ENCODE measurements at places on chromosomes 3 and 15.

DNA sequence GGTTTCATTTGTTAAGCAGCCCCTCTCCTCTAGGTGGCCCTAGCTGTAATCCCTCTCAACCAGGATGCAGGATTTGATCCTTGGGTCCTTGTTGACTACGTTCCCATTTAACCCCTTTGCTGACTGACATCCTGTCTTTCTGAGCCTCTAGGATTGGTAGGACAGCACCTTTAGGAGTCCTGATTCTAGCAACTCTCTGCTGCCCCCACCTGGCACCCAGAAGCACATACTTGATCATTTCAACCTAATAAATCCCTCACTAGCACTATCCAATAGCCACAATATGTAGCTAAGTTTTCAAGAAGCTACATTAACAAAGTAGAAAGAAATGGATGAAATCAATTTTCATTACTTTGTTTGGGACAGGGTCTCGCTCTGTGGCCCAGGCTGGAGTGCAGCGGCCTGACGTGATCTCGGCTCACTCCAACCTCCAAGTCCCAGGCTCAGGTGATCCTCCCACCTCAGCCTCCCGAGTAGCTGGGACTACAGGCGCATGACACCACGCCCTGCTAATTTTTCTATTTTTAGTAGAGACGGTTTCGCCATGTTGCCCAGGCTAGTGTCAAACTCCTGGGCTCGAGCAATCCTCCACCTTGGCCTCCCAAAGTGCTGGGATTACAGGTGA is 28.3 kb downstream of the RSL24D1 start:
- peak; percentile 71 for DNase-seq

- DNase-seq: no peak
Observed at GRCh38 chr3:40715551-40715950, 190.8 kb downstream of the ZNF621 start.

- no peak for DNase-seq
Observed at GRCh38 chr3:63963496-63963895, 51.3 kb upstream of the SCAANT1 start.

GRCh38 chr3:98567666-98568270 is 25.6 kb downstream of the CPOX start:
- DNase-seq: no peak

GRCh38 chr15:85913461-85913860 is 118.7 kb upstream of the KLHL25 start:
- no peak for DNase-seq

DNA sequence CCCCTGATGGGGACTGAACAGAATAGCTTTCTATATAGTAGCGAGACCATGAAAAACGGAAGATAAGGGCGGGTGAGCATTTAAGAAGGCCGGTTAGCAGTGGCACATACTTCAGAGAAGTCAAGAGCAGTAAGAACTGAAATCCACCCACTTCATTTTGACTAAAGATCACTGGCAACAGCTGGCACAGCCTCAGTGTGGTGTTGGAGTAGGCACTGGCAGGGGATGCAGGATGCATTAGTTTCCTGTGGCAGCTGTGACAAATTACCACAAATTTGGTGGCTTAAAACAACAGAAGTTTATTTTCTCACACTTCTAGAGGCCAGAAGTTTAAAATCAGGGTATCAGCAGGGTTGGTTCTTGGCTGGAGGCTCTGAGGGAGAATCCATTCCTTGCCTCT is 176.5 kb downstream of the ADAMTSL3 start:
- DNase-seq: no peak

DNA sequence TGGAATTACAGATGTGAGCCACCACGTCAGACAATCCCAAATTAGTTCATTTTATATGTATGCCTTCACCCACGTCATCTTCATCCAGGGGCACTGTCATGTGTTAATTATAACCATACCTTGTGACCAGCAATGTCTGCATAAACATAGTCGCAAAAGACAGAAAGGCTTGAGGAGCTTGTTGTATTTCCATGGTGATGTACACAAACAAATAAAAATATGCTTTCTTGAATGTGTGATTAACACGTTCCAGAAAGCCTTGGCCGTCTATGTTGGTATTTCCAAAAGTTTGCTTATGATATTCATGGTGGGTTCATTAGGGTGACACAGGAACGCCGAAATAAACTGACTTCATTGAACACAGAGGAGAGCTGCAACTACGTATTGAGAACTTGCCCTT is 524.7 kb upstream of the ZNF717 start:
- no peak for DNase-seq

GRCh38 chr3:40292637-40293349 is 16.7 kb upstream of the EIF1B start:
- DNase-seq: no peak

GRCh38 chr3:136495213-136495612 is 245.1 kb downstream of the PCCB start:
- no peak for DNase-seq

DNA sequence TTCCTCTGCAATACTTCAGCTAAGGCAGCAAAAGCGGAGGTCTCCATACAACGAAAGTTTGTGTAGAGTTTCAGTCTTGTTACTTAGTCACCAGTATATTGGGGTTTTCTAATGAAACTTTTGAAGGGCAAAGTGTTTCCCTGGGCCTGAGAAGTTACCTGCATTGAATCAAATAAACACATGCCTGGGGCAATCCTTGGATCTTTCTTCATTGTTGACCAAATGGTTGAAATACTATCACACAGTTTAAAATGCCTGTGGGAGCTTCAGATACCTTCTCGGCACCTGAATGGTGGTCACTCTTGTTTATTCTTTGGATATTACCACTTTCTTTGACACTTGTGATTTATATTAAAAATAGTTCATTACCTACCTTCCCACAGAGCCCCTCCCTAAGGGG is 988 bp upstream of the CHSY1 start:
- DNase-seq: no peak

DNA sequence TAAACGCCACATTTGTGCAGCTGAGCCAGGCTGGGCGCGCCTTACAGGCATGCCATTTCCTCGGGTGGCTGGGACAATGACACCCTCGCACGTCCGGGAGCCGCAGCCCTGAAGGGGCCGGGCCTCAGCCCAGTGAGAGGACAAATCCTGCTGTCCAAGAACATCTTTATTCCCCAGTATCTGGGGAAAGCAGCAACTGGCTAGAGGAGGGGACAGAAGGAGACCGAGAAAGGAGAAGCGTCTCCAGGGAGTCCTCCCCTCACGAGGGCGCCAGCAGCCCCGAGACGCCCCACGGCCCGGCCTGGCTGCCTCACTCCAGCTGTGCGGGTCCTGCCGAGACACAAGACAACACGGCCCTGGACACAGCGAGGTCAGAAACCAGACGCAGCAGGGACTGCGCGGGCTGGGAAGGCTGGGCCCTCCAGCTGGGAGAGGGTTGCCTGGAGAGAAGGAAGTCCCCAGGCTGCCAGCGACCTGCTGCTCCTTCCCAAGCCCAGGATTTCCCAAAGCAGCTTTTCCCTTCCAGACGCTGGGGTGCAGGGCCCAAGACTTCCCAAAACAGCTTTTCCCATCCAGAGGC is 130.2 kb downstream of the CHSY1 start:
- peak; percentile 72 for DNase-seq

DNA sequence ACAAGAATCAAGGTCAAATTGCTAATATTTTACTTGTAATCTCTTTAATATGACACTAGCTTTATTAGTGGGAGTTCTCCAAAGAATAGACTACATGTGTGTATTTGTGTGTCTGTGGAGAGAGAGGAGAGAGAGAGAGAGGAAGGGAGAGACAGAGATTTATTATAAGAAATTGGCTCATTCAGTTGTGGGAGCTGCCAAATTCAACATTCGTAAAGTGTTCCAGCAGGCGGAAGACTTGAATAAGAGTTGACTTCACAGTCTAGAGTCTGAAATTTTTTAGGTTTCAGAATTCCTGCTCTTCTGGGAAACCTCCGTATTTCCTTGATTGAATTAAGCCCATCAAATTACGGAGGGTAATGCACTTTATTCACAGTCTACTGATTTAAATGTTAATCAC is 4.7 kb upstream of the CLDN1 start:
- peak; percentile 53 for DNase-seq

DNA sequence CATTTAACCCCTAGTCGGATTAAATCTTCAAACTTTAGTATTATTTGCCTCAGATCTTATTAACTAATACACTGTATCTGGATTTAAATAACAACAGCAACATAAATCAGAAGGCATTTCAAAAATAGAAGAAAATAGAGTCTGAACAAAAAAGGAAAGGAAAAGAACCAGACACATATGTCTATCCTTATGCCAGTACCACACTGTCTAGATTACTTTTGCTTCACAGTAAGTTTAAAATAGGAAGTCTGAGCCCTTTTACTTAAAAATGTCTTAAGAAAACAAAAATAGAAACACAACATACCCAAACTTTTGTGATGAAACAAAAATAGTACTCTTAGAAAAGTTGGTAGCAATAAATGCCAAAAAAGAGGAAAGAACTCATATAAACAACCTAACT is 1615.8 kb downstream of the SI start:
- no peak for DNase-seq

All from kidney (tissue), 22 donors.